ENCODE measurements at places on chromosomes 12 and 14.

DNA sequence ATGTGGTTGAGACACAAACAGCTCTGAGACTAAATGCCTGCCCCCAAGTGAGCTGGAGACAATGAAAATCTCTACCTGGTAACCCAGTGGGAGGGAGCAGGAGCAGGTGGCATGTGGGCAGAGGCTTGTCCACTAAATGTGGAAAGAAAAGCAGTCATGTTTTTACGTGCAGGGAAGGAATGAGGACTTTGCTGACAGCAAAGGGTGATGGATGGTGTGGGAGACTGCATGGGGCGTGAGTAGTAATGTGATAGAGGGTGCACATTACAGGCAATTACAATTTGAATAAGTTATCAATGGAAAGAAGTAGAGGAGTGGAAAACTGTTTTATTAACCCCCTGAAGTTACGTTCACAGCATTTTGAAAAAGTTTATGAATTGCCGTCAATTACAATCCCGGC, 176.6 kb downstream of the NRXN3 start:
- no peak for DNase-seq

DNA sequence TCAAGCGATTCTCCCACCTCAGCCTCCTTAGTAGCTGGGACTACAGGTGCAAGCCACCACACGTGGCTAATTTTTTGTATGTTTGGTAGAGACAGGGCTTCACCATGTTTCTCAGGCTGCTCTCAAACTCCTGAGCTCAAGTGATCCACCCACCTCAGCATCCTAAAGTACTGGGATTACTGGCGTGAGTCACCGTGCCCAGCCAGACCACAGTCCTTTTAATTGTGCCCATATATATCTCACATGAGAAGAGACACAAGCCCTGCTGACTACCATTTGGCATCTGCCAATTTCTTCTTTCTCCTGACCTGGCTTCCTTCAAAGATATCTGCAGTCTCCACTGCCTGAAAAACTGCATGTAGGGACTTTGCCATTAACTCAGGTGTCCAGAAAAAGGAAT, 142.5 kb downstream of the DPY19L2 start:
- no peak for DNase-seq

DNA sequence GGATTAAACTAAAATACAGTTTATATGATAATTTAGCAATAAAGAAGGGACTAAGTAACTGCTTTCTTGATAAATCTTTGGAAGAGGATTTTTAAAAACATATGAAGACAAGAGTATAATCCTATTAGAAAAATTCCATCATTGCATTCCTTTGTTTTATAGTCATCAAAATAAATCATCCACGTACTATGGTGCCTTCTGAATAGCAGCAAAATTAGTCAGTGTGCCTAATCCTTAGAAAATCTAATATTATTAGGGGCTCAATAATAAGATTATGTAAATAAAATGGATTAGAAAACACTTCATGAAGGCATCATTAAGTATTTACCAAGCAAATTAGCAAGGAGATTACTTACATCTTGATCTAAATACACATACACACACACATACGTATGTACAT, 102.1 kb downstream of the KCNH5 start:
- DNase-seq = no peak

GRCh38 chr12:68446384-68446783, 114.2 kb upstream of the MDM1 start:
- no peak for DNase-seq

GRCh38 chr14:37658156-37658555, 62.7 kb downstream of the TTC6 start:
- no peak for DNase-seq

GRCh38 chr12:51103977-51104376, 20.6 kb upstream of the CSRNP2 start:
- DNase-seq = no peak

DNA sequence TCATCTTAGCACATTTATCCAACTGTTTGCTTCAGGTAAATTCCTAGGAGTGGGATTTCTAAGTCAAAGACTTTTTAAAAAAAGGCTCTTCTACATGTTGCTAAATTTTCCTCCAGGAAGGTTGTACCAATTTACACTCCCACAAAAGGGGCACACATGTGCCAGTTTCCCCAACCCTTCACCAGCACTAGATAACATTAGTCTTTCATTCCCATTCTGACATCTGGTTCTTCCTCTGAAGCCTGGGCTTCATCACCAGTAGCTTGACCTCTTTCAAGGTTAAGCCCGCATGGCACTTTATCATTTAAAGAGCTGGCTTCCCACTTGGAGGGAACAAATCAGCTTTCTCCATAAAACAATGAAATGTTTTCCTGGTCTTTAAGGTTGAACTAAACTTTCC, 168.4 kb downstream of the MYRFL start:
- DNase-seq = no peak

DNA sequence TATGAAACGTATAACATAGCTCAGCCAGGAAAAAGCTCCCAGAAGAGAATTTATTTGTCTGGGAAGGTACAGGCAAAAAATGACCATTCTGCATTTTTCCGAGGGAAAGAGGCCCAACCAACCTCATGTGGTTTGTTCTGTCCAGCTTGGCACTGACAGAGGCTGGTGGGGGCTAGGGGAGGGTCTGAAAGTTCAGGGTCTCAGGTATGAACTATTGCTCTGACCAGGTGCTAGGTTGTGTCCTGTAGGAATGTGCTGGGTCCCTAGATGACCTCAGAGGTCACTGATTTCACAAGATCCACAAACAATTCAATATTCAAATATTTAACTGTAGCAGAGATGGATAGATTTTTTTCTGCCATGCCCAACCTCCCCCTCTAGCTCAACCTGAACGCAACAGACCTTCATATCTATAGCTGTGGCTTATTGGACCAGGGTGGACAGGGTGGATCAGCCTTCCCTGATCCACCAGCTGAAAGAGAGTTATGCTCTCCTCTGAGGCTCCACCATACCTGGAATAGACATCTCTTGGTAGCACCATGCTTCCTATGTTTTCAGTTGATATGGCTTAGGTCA, 32.9 kb upstream of the IFT81 start:
- DNase-seq = no peak

DNA sequence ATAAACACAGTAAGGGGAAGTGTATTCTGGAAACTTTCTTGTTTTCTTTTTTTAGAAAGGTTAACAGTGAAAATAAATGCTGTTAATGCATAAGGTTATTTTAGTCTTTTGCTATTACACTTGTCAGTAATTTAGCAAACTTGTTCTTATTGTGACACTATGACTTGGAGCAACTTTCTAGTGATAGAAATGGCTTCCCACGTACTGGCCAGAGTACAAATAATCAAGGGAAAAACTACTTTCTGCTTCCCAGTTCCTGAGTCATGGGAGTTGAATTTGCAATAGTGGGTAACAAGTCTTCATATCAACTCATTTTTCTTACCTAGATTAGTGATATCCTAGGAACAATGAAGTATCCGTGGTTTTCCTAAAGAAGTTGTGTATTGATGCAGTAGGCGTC, 1072.3 kb downstream of the FLRT2 start:
- no peak for DNase-seq

- DNase-seq = no peak
Measured at GRCh38 chr12:10941916-10942607, 3.0 kb upstream of the TAS2R14 start.

DNA sequence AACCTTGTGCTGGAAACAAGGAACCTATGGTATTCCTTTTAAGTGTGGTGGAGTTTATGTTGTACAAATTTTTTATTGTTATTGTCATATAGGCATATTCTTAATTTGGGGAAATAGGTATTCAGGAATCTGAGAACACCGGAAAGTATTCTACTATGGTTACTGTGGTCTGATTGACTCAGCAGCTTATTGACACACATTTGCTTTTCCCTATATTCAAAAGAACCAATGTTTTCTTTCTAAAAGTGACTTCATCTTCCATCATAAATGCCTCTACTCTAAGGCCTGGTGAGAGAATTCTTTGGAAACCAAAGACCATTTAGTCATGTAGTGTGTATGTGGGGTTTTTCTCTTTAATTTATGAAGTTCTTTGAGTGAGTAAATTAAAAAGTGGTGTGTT, 474.8 kb downstream of the TMTC2 start:
- no peak for DNase-seq

DNA sequence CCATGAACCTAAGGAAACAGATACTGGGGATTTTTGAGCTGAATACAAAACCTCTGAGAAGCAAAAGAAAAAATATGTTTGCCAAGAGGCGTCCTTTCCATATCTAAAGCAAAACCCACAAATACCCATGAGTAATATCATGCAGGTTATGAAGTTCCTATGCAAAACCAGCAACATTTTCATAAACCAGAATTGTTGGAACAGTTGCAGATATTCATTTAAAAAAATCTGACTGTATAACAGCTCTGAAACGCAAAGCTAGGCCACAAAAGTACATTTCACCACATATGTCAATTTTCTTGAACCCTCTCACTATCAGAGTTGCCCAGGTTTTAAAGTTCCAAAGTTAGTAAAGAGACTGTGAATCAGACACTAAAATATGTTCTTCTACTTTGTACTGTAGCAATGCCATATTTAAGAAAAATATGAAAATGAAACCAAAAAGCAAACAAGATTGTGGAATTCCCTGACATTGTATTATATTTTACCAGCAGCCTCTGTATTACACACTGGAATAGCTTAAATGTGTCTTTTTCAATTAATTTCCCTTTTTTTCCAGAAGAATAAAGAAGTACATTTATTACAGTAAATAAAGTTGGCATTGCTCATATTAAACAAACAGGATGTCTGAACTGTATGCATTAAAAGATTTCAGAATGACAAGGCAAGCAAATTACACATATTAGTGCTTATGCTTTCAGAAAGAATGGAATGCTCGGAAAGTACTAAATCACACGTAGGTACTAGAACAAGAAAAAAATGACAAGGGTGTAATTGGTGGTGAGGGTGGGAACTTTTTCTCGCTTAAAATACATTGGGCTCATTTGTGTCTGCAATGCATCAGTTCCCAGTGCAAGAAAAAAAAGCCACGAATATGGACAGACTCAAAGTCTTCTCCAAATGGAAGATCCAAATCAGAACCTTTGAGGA, 33.6 kb upstream of the HIF1A start:
- no peak for DNase-seq

GRCh38 chr12:106692896-106693820, 81.3 kb upstream of the RIC8B start:
- DNase-seq = no peak

GRCh38 chr14:69780092-69780491, 13.2 kb downstream of the SRSF5 start:
- no peak for DNase-seq

DNA sequence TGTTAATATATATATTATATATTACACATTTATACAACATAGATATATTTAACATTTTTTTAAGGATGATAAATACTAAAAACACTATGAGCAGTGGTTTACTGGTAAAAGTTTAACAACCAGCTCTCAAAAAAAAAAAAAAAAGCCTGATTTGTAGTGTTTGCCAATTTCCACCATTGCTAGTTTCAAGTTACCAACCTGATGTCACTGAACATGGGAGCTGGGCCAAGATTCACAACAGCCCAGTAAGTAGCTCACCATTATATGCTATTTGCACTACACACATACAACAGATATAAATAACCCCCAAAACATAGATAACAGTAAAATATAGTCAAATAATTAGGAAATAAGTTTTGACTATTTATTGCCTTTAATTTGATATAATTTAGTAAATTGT, 28.9 kb upstream of the TMX1 start:
- DNase-seq = no peak

DNA sequence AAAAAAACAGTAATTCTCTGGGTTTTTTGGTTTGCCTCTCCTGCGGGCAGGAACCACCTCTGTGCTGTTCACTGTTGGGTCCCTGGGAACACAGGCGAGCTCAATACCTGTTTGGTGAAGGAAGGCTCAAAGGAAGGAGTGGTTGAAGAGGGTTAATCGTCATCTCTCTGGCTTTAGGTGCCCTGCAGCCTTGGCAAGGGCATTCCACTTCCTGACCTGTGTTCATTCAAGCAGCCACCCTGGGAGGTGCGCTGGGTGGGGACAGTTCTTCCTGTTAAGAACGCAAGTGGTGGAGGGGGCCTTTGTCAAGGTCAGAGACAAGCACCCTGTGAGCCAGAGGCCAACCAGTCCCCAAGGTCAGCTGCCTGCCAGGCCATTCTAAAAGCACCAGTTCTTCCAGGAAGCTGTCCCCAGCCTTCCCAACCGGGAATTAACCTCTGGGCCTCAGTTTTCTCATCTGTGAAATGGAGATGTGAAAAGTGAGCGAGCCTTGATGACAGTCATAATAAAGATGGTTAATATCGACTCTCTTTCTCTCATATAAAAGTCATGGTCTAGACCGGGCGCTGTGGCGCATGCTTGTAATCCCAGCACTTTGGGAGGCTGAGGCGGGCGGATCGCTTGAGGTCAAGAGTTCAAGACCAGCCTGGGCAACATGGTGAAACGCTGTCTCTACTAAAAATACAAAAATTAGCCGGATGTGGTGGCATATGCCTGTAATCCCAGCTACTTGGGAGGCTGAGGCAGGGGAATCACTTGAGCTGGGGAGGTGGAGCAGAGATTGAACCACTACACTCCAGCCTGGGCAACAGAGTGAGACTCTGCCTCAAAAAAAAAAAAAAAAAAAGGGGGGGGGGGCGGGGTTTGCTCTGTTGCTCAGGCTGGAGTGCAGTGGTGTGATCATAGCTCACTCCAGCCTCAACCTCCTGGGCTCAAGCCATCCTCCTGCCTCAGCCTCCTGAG, 6.1 kb downstream of the RHOF start:
- DNase-seq = no peak

DNA sequence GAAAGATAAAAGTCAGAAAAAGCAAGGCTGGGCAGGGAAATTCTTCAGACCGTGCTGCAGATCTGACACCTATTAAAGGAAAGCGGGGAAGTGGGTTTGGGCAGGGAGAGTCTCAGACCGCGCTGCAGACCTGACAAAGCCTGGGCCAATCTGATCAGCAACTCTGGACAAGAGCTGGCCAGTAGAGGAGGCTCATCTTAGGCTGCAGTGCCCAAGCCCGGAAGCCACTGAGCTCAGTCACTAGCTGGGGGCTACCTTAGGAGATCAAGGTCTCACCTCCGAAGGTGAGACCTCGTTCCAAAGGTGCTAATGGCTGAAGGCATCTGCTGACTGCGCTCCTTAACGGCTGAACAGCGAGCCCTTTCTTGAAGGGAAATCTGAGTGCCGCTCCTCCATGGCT, 60.2 kb downstream of the SINHCAF start:
- DNase-seq = no peak

- DNase-seq = no peak
Measured at GRCh38 chr12:32828120-32828519, 68.5 kb downstream of the PKP2 start.

GRCh38 chr12:51855586-51856428, 7.3 kb upstream of the FIGNL2 start:
- no peak for DNase-seq

- no peak for DNase-seq
Measured at GRCh38 chr14:81062816-81063215, 107.4 kb downstream of the TSHR start.

GRCh38 chr12:94802796-94803195, 152.4 kb upstream of the TMCC3 start:
- no peak for DNase-seq

DNA sequence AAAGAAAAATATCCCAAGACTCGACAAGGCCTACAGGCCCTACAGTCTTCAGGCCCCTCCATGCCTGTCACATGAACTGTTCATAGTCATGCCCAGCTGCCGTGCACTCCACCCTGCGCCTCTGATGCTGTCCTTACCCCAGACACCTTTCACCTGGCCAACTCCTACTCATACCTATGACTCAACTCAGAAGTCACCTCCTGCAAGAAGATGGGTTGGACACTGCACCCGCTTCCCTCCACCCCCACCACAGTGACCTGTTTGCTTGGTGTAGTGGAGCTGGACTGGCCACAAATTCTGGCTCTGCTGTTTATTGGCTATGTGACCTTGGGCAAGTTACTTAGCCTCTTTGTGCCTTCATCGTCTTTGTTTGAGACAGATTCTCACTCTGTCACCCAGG, 56.2 kb downstream of the PHETA1 start:
- no peak for DNase-seq

Measured in Panc1 (cell line).